ENCODE measurements at places on chromosomes 3 and 15.

DNA sequence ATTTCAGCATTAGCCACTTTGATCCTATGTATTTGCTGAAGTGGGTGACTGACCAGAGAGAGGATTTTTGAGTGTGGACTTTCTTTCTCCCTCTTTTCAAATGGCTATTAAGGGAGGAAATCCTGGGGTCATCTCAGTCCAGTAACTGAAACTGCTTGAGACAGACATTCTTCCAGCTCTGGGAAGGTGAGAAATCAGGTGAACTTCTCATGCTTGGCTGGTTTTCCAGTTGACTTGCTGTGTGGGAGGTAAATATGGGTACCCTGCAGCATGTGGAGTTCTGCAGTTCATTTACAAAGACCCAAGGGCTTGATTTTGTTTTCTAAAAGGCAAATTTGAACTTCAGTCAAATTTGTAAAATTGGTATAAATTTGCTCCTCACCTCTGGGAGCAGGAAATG is 461.1 kb upstream of the TBL1XR1 start:
- DNase-seq, result no peak

DNA sequence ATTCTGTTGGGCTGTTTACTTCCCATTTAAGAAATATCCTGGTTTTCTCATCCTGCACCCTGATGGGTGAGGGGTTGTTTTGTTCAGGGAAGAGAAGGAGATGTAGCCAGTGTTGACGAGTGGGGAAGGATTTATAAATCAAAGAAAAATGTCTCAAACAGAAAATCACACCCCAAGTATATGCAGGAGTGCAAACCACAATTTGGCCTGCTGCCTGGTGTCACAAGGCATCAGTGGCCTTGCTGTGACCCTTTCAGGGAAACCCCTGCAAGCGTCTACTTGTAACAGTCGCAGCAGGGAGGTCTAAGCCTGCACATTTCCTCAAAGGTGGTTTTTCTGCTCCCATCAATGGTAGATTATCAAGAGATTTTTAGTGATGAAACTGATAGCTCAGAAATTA is 132.6 kb upstream of the LRRN1 start:
- DNase-seq, result no peak

DNA sequence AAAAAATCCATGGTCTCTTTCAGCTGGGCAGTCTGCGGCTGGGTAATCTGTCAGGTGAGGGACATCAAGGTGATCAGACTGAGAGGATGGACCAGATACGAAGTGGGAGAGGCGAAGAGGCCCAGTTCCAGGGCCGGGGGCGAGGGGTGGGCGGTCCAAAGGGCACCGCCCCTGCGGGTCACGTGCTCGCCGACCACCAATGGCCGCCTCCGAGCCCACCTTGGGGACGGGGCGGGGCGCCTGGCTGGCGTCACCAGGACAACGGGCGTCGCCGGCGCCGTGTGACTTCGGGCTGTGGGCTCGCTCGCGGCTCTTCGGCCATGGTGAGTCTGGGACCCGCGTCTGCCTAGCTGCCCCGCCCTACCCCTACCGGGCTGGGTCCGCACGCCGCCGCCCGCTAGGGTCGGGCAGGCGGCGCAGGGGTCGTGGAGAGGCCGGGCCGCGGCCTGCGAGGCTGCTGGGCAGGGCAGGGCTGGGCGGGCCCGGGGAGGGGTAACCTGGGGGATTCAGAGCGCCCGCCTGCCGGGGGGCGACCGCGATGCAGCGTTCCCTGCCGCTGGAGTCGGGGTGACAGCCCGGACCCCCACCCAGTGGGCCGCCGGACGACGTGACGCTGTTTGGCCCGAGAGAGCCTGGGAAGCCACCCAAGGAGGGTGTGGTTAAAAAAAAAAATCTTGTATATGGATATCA is at the start of gene FBXL2:
FBXL2 (plus strand) TSS at position 250 of the 690 bp plus-strand sequence; CDS start at position 321, 71 bp downstream.
- DNase-seq, result peak; percentile 68

DNA sequence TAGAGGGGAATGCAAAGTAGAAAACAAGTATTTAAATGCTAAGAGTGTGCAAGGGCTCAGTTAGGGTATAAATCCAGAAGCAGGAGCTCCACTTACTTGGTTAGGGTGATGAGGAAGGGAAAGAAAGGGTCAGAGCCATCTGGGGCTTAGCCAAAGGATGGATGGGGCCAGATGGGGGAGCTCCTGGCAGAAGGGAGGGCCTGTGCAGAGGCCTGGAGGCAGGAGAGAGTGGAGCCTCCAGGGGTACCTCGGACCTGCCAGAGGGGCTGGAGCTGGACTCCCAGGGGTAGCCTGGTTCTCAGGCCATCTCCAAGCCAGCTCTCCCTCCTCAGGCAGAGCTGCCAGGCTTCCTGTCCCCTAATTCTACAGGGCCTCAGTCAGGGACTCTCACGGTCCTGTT is 506.3 kb downstream of the SHQ1 start:
- no peak for DNase-seq

- DNase-seq, result no peak
Observed at GRCh38 chr3:111749171-111750170, 109.6 kb upstream of the PHLDB2 start.
